NCI-H146 (cell line): ENCODE measurements at places on chromosomes 13 and 19.

DNA sequence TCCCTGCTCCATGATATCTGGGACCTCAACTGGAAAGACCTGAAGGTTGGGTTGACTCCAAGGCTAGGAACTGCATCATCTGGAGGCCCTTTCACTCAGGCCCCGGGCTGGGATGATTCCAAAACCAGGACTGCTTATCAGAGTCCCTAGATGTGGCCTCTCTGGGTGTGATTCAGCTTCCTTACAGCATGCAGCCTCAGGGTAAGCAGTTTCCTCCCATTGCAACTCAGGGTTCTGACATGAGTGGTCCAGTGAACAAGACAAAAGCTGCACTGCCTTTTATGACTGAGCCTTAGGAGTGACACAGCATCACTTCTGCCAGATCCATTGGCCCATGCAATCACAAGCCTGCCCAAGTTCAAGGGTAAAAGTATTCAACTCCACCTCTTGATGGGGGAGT is 502.8 kb downstream of the COG6 start:
- no peak for DNase-seq

DNA sequence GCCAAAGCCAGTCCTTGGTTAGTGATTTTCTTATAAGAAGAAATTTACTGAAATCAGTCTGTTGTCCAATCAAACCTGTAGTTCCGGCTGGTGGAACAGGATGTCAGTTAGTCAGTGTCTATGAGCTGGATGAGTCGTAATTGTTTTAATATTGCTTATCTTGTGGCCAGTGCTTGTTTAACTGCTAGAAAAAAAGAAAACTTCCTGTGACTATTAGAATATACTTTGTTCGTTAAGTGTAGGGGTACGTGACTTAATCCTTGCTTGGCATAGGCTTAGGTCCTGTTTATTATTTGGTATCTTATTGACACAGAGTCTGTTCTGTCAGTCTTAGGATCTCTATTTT is 1484.8 kb upstream of the MIR17HG start:
- no peak for DNase-seq

DNA sequence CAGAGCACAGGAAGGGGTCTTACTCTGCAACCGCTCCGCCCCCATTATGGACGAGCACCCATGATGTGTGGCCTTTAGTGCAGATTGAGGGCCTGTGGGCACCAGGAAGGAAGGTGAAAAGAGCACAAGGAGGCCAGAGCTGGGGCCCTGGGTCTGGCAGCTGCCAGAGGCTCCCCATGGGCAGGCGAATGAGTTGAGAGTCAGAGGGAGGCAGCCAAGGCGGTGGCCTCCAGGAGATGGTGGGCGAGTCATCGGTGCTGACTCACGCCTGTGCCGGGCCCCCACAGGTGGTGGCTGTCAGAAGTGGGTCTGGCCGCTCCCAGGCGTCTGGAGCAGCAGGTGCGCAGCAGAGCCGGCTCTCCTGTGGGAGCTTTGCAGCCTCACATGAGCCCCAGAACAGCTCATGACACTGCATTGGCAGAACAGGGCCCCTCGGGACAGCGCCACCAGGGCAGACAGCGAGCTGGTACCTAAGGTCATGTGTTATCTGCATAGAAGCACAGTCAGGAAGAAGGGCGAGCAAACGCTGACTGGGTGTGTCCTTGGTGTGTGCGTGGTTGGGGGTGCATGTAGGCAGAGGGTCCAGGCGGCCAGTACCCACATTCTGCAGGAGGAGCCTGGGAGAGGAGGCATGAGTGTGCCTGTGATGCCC is 68.8 kb downstream of the CHST8 start:
- DNase-seq = no peak

DNA sequence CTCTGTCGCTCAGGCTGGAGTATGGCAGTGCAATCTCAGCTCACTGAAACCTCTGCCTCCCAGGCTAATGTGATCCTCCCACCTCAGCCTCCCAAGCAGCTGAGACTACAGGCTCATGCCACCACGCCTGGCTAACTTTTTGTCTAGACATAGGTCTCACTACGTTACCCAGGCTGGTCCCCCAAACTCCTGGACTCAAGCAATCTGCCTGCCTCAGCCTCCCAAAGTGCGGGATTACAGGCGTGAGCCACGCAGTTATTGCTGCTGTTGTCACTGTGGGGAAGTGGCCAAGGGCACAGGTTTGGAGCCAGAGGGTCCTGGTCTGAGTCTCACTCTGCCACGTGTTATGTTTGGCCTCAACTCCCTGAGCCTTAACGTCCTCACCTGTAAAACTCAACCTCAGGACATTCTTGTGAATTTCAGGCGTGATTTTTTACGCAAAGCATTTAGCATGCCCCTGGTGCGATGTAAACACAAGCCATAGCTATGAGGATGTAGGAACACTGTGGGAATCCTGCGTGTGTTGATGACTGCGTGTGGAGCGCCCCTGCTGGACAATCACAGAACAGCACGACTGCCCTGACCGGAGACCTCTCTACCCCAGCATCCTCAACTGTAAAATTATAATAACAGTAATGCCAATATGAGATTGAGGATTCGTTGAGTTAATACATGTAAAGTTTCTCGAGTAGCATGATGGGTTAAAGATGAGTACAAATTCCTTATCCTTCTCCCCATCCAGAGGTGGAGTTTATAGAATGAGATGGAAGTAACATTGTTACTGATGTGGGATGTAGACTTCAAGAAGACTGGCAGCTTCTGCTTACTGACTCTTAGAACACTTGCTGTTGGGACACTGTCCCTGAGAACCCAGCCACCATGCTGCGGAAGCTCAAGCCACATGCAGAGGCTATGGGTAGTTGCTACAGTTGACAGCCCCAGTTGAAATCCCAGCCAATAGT is 41.8 kb upstream of the PNMA8B start:
- peak; percentile 27 for DNase-seq

- peak; percentile 27 for DNase-seq
Observed at GRCh38 chr19:8336072-8336569, 6.9 kb downstream of the KANK3 start.

- DNase-seq = no peak
Observed at GRCh38 chr19:54107876-54108490, 5.3 kb downstream of the NDUFA3 start.

DNA sequence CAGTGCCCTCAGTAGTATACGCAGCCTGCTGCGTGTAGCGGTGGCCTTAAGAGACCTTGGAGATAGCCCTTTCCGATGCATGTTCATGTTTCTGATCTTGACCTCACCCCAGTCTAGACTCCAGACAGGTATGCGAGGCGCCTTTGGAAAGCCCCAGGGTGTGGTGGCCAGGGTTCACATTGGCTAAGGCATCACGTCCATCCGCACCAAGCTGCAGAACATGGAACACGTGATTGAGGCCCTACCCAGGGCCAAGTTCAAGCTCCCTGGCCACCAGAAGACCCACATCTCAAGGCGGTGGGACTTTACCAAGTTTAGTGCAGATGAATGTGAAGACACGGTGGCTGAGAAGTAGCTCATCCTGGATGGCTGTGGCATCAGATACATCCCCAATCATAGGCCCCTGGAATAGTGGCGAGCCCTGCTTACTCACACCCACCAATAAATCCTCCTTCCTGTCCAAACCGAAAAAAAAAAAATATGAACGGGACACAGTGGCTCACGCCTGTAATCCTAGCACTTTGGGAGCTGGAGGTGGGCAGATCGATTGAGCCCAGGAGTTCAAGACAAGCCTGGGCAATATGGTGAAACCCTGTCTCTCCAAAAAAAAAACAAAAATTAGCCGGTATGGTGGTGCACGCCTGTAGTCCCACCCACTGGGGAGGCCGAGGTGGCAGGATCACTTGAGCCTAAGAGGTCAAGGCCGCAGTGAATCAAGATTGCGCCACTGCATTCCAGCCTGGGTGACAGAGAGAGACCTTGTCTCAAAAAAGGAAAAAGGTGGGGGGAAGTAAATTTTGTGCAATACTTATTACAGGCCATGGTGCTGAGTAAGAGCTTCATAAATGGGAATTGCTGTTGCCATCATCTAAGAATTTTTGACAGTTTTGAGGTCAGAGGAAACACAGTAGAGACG is 12.4 kb upstream of the CBLC start:
- no peak for DNase-seq

- DNase-seq = no peak
Observed at GRCh38 chr19:493391-494170, 2.7 kb upstream of the MADCAM1 start.
